Amniotic stem cell (primary cell): ENCODE measurements at places on chromosomes 1 and 21.

GRCh38 chr1:226073184-226073950, 10.9 kb downstream of the H3-3A start:
- DNase-seq: no peak

GRCh38 chr1:93878501-93878888, 511 bp downstream of the DNTTIP2 start:
- DNase-seq: peak; percentile 5

DNA sequence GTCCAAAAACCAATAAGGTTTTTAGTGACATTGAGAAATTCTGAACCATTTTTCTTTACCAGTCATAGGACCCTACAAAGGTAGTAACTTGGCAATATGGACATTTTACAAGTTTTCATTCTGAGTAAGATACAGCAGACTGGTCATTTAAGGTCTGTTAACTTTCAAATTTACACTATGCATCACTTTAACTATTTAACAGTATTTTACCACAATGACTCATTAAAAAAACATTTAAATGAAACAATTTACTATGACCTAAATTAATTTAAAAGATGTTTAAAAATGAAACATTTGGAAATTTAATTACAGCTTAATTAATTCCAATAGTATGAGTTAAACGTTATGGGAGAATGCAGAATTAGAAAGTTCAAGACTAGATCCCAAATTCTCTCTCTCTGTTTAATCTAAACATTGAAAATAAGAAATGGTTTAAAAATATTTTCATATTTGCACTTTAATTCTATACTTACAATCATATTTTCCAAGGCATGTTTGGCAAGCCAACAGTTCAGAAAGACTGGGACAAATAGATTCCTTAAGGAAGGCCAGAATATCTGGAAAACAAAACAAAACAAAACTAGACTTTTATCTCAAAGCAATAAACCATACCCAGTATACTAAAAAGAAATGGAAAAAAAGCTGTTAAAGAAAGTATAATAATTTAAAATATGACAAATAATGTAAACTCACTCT, 140.9 kb downstream of the KCNT2 start:
- no peak for DNase-seq

GRCh38 chr1:16296643-16297042, 55.6 kb downstream of the FBXO42 start:
- no peak for DNase-seq

- no peak for DNase-seq
Measured at GRCh38 chr21:45322960-45323461, 35.3 kb upstream of the POFUT2 start.

DNA sequence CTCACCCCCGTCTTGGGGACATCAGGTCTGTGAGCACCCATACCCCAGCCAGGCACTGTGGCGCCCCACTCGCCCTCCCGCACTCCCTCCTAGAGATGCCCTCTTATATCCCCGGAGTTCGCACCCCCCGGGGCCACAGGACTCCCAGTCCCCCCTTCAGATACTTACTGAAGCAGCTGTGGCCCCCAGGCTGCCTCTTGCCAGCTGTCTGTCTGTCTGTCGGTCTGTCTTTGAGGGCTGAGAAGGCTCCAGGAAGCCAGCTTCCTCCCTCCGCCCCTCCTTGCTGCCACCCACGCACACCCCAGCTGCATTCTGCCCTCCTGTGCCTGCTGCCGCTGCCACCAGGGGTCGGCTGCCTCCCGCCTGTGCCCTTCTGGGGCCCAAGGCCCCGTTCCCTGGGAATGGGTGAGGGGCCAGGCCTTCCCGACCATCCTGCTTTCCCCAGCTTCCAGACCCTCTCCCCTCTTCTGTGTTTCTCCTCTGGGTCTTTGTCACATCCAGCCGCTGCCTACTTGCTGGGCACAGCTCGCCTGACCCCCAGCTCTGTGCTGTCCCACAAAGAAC, at the start of gene PTPN7:
Gene PTPN7, minus strand, starts transcription at position 226 of the 564 bp plus-strand sequence. CDS start 1,200 bp downstream, outside the sequence.
- no peak for DNase-seq

DNA sequence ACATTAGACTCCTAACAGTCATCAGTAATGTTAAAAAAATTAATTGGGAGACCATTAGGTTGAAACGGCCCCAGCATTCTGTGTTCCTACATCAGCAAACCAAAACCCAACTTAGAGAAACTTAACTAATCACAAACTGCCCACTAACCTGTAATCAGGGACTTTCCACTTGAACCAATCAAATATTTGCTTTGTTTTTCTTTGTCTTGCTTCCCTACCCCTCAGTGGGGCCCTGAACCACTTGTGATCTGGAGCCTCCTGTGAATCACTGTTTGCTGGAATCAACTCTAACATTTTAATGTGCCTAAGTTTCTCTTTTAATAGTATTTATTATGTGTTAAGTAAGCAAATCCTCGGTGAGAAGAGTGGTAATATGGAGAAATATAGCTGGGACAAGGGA, 64.0 kb downstream of the ABCA4 start:
- no peak for DNase-seq

GRCh38 chr21:38671773-38672172, 134.0 kb upstream of the ETS2 start:
- no peak for DNase-seq

DNA sequence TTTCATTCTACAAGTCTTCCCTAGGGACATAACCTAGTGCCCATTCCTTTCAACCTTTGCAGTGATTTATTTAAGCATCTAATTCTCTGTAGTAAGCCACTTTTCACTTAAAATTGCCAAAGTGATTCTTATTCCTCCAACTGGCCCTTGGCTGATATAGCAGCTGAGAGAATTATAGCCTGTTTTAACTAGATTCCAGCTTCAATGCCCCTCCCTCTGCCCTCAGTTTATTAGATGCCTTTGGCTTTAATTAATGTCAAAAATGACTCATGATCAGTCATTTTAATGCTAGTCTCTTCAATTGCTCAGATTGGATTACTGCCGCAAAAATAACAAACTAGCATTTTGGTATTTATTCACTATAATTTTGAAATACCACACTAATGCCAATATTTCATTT, 145.4 kb upstream of the KCTD3 start:
- no peak for DNase-seq

- no peak for DNase-seq
Measured at GRCh38 chr1:84691122-84691783, 992 bp upstream of the SSX2IP start.

DNA sequence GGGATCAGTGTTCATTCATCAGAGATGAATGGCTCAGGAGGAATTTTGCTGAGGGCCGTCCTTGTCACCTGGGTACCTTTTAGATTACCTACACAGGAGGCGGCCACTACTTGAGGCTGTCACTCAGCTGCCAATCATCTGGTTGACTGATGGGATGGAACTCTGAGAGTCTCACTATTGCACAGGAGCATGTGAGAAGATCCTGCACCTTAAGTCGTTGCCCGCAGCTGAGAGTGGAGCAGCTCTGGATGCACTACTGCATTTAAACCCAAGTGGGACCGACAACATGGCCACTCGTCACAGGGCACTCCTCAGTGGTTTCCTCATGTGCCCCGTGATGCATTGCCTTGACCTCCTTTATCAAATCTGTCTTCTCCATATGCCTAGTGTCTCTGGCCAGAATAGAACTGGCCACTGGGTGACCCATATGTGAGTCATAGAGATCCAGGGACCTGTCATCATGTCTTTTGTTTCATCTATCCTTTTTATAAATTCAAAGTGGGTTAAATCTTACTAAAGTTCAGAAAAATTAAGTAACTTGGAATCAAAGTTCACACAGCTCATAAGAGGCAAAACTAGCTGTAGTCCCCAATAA, 165.5 kb downstream of the ZSCAN20 start:
- DNase-seq: no peak

DNA sequence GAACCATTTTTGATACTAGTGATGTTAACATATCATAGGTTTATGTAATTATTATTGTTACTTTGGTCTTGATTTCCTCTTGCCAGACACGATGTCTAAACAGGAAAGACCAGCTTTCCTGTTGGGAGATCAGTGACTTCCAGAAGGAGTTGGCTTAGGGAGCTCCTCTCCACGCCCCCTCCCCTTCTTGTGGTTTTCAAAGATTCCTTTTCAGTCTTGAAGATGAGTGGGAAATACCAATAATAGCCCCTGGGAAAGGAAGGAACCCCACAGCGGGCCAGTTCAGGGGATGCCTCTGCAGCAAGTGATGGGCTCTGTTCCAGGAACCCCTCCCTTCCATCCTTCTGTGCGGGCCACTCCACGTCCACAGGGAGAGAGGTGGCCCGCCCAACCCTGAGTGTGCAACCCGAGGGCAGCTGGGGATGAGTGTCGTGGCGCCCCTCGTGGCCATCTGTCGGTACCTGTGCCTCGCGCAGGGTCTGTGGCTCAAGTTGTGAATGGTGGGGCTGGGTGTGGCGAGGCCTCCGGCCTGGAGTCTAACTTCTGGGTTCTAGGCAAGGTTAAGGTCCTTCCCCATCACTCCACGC, 65.7 kb downstream of the TLR5 start:
- DNase-seq: no peak

- DNase-seq: no peak
Measured at GRCh38 chr1:229642376-229642775, 16.3 kb downstream of the URB2 start.

GRCh38 chr1:8718850-8719361, 98.5 kb downstream of the RERE start:
- DNase-seq: no peak

DNA sequence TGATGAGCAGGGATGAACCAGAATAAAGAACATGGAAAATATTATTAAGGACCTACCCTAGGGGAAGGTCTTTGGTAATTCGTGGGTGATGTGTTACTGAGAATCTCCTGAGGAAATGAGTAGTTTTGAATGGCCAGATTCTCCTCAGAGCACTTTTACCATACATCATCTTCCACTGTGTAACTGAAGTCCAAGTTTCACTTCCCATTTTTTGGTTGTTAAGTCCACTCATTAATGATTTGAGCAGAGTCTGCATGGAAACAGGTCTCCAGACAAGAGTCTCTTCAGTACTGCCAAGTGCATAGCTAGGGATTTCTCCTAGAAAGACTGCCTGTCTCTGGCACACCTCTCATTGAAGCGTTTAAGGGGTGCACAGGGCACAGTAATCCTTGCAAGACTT, 48.7 kb upstream of the PCP4 start:
- DNase-seq: no peak

DNA sequence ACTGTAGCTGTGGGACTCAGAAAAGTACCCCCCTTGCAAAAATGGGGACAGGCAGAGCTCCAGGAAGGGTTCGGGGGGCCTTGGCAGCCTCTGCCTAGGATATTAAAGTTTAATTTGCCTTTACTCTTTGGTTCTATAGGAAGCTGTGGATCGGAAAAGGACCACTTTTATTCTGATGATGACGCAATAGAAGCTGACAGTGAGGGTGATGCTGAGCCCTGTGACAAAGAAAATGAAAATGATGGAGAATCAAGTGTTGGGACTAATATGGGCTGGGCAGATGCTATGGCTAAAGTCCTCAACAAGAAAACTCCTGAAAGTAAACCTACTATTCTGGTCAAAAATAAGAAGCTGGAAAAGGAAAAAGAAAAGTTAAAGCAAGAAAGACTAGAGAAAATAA, 17.1 kb downstream of the RRP15 start:
- no peak for DNase-seq

DNA sequence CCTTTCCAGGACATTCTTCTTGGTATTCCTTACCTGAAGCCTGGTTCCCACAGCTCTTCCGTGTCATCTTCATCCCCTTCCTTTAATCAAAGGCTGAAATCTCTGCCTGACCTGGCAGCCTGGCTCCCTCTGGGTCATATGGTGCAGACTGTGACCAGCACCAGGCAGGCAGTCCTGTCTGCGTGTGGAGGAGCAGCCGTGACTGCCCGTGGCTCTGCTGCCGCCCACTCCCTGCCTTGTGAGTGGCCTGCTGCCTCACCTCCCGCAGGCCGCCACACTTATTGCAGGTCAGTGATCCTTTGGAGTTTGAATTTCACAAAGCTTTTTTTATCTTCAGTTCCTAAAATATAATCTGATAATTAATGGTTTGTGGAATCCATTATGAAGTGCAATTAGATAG, 36.2 kb upstream of the EPHA8 start:
- no peak for DNase-seq

DNA sequence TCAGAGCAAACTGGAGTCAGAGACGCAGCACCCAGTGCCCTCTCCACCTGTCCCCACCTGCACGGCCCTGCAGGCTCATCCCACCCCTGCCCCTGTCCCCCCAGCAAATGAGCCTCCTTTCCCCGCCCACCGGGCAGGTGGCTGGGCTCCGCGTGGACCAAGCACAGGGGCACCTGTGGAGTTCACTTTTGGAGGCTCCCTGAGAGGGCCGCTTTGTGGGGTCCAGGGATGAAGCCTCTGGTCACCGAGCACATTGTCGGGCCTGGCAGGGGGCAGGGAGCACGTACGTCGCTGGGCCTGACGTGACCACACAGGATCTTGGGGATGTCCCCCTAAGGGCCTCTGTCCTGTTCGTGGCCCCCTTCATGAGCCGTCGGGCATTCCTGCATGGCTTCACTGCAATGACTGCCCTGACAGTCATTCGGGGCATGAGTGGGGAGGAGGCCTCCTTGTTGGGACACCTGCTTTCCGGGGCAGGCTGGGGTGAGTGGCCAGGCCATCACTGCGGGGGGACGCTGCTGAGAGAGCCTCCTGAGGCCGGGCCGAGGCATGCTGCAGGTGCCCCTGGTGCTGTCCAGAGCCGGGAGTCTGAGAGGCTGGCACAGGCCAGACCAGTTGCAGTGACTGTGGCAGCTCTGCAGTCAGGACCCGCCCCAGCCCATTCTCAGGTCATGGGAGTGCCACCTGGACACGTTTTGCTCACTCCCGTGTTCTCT, 19.7 kb downstream of the SLX9 start:
- no peak for DNase-seq

GRCh38 chr1:56933606-56934005, 32.2 kb downstream of the C8B start:
- DNase-seq: no peak

GRCh38 chr1:219463636-219464035, 149.3 kb downstream of the ZC3H11B start:
- DNase-seq: no peak

DNA sequence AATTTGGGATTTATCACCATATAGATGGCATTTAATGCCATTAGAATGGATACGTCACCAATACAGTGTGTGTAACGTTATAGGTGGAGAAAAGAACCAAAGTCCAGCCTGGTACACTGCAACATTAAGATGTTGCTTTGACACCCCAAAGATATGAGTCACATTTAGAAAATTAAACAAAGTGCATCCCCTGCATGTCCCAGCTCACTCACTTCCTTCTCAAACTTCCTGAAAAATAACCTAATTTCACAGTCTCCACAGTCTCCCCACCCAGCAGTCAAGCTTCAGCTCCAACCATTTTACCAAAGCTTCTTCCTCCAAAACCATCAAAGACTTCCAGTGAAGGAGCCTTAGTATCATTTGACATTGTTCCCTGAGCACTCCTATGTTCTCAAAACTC, 111.9 kb downstream of the OMA1 start:
- no peak for DNase-seq
